Stimulated activated CD8-positive, alpha-beta memory T cell treated with anti-CD3 and anti-CD28 coated beads, Interleukin-7, amount 100 ng/mL, for 48 hours (primary cell): ENCODE measurements at places on chromosomes 16 and 17.

GRCh38 chr16:68090533-68090932 is 5.4 kb downstream of the NFATC3 start:
- no peak for DNase-seq

- DNase-seq, result no peak
These were observed 51.3 kb downstream of the SCNN1B start for GRCh38 chr16:23353440-23353839.

- DNase-seq, result no peak
These were observed 30.3 kb downstream of the CACNA1H start for GRCh38 chr16:1182950-1183907.

DNA sequence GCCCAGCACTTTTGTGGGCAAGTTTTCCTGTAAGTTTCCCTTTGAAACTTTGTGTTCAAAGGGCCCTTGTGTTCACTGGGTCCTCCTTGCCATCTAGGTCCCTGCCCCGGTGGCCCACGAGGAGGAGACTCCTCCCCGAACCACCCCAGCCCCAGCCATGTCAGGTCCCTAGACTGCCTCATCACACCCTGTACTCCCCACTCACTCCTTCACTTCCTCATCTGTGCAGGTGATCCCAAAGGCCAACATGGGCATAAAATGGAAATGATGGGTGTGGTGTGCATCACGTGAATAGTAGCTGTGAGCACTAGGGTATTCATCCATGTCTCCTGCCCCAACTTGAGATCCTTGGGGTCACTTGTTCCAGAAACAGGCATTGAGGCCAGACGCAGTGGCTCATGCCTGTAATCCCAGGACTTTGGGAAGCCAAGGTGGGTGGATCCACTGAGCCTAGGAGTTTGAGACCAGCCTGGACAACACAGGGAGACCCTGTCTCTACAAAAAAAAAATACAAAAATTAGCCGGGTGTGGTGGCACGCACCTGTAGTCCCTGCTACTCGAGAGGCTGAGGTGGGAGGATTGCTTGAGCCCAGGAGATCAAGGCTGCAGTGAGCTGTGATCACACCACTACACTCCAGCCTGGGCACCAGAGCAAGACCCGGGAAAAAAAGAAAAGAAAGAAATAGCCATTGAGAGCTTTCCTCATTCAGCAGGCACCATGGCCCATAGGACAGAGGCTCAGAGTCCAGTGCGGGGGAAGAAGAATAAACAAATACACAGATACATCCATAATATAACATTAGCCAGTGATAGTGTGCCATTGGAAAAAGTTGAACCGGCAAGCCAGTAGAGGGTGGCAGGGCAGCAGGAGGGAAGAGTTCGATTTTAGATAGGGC is 74.5 kb downstream of the KATNIP start:
- DNase-seq, result no peak
